ENCODE measurements at places on chromosomes 6 and 20. TPM values are rescaled to one million over a fixed set of nuclear protein-coding genes. Genes with fewer than 3 reads are reported as not detected.

GRCh38 chr20:22507240-22507961 lies 77.0 kb downstream of the FOXA2 start:
- DNase-seq: no peak

The ZSCAN26 gene
- 20.8 TPM for total RNA-seq

GRCh38 chr6:138107752-138108592 lies 753 bp upstream of the PERP start:
- DNase-seq: no peak

GRCh38 chr6:12572896-12573827 lies 143.4 kb upstream of the PHACTR1 start:
- DNase-seq: peak; percentile 94

The ADGB gene
- total RNA-seq: not detected

The SAPCD1 gene
- 0.90 TPM for total RNA-seq

DNA sequence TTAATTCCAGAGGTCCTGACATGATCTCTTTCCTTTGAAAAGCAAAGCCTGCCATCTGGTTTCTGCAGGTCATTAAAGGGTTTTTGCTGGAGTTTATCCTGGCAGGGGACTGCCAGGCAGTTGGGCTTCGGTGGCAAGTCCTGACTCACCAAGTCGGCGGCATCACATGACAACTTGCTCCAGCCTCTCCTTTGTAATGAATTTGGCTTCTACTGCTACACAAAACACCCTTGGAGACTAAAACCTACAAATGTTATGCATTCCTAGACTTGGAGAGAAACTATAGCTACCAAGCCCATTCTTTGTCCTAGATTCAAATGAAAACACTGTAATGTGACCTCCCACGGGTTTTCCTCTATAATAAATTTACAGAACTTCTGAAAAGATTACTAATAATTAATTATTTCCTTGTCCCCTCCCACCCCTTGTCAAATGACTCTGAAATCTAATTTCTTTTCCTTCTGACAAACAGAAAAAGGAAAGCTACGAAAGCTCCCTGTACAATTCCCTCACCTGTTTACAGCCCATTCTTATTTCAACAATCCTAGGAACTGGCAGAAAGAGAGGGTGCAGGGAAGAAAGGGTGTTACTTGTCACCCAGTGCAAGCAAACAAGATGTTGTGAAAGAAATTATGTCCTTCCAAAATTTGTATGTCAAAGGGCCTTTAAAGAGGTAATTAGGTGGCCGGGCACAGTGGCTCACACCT lies 62.9 kb downstream of the QRSL1 start:
- DNase-seq: peak; percentile 71

DNA sequence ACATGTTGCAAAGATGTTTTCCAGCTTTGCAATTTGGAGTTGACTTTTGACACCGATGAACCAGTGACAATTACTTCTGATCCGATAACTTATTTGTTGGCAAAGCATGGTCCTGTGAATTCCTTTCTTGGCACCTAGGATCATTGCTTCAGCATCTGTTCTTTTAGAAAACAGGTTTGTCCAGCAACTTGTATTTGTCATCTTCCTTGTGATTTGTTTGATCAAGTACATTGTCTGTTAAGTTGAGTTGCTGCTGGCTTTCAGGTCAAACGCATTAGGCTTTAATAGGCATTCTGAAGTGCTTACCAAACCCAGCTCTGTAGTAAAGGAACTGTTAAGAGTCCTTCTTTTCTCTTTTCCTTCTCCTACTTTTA lies 192.4 kb upstream of the ZNF217 start:
- DNase-seq: no peak

The PRR3 gene
- total RNA-seq: 11.0 TPM

DNA sequence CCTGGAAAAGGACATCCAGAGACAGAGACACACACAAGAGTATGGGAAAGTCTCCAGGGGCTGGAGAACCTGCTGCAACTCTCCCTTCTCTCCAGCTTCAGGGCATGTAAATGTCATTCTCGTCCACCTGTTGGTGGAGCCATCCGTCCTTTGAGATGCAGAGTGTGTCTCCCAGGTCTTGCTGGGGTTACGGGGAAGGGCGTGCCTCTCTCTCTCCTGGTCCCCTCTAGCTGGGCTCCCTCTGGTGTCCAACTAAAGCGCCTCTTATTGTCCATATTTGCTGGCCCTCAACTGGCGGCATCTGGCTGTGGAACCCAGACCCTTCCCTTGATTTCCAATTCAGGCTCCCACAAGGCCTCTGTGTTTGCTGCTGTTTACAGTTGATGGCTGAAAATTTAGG lies 244.1 kb downstream of the BMP7 start:
- no peak for DNase-seq

DNA sequence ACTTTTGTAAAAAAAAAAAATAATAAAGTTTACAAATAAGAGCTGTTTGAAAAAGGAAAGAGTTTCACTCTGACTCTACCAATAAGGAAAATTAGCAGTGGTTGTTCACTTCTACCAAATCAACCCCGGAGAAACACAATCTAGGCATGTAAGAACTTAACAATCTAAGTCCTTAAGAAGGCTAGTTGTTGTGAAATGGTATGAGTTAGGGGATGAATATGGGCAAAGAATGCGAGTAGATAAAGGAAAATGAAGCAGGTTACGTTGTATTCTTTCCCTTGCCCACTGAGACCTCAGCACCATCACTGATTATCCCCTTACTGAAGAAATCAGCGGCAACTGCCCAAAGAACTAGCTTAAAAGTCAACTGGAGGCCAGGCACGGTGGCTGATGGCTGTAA lies 15.4 kb downstream of the MOCS1 start:
- DNase-seq: no peak

The HLA-DRB1 gene
- total RNA-seq: 0.09 TPM

The SAYSD1 gene
- total RNA-seq: 15.9 TPM

GRCh38 chr20:17109307-17109706 lies 117.5 kb upstream of the PCSK2 start:
- no peak for DNase-seq

- peak; percentile 11 for DNase-seq
These were observed 262.3 kb downstream of the ZNF217 start for GRCh38 chr20:53331151-53331973.

All from fibroblast of the aortic adventitia (primary cell).